T-helper 1 cell treated with Interleukin-12 subunit alpha and Interleukin-12 subunit beta and Interleukin-4 antibody, amounts not matched to agents 30 ng/mL and 1 ng/mL, for 36 hours (primary cell): ENCODE measurements at places on chromosomes 16 and 17. TPM values are rescaled to one million over a fixed set of nuclear protein-coding genes. Genes with fewer than 3 reads are reported as not detected.

Gene RDM1
- total RNA-seq = 6.1 and 6.3 TPM in 2 replicates

Gene EVI2A
- 55.9 and 59.5 TPM in 2 replicates for total RNA-seq

Gene HAS3
- 0.59 and 0.61 TPM in 2 replicates for total RNA-seq

Gene CHP2
- not detected in 2 replicates for total RNA-seq
